ENCODE measurements at places on chromosomes 16 and 17.

DNA sequence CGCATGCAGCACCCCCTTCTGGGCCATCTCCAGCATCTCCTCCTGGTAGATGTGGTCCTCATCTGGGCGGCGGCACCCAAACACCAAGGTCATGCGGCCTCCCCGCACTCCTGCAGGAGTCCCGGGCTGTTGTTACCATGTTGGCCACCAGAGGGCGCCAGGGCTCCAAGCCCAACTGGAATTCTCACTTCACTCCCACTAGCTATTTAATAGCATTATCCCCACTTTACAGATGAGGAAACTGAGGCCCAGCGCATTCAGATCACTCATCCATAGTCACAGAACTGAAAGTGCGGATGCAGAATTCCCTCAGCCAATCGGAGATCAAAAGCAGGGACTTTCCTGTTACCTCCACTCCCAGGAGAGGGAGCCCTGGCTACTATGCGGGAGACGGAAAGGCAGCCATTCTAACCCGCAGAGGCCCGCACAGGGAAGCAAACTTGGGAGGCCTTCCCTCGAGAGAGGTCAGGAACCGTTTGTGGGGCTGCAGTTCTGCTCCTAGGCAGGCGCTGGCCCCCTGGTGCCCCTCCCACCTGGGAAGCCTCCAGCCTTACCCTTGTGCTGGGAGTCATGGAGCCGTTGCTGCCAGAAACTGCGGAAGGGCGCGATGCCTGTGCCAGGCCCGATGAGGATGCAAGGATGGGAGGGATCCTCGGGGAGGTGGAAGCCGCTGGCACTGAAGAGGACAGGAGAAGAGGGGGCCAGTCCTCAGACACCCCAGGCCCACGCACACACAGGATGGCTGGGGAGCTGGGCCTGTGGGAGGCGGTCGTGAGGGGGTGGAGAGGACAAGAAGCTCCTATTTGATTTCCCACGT, 40.1 kb downstream of the NOS2 start:
- DNase-seq, result peak; percentile 37

- DNase-seq, result no peak
Observed at GRCh38 chr17:75758131-75758905, 6.7 kb downstream of the GALK1 start.

DNA sequence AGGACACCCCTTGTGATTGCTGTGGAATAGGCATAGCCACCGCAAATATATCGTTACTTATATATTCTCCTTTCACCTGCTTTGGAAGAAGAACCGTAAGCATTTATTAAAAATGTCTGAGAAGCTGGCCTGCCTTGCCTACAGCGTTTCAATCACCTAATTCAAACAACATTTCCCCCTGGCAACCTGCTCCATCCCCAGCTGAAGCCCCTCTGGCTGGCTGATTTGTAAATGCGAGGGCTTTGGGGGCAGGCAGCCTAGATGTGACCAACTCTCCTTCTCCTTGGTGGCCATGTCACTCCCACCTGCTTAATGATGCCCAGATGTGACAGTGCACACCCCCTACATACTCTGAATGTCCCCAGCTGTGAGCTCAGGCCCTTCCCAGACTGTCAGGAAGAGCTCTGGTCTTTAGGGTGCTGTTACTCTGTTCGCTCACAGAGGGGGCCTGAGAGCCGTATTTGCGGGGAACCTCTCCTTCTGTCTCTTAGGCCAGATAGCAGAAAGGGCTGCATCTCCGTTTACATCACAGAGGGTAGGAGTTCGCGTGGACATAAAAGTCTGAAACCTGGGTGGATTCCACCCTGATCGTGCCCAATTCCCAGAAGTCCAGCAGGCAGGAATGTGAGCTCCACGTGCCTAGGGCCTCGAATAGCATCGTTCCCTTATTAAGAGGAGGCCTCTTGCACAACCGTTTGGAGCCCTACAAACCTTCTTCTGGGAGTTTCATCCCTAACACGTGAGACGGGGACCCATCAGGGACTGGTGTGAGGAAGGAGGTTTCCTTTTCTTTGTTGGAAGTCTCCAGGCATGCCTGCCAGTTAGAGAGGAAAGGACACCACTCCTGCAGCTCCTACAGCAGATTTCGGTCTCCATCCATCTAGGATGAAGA, 2.4 kb upstream of the SDK2 start:
- DNase-seq, result no peak

GRCh38 chr17:881778-882177, 97.8 kb downstream of the NXN start:
- no peak for DNase-seq

GRCh38 chr17:6548034-6548433, 8.3 kb downstream of the PITPNM3 start:
- no peak for DNase-seq

DNA sequence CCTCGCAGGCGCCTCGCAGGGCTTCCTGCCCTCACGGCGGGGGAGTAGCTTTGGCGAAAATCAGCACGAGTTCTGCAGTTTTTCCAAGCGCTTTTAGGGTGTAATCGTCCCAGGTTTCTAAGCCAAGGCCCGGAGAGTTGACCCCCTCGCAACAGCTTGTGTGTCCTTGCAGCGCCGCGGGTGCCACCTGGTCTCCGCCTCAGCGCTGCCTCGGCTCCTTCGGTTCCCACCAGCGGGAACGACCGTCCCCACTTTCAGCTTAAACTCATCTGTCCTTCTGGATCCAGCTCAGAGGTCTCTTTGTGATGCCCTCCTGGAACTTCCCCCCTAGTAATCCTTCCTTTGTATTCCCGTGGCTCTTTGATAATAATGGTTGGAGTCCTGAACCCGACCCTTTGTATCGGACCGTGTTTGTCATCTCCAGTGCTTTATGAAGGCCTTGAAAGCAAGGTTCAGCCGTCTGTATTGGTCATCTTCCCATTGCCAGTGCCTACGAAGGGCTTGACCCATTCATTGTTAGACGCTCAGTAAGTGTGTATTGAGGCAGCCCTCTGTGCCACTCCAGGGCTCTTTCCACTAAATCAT, 858 bp upstream of the SMARCE1 start:
- no peak for DNase-seq

DNA sequence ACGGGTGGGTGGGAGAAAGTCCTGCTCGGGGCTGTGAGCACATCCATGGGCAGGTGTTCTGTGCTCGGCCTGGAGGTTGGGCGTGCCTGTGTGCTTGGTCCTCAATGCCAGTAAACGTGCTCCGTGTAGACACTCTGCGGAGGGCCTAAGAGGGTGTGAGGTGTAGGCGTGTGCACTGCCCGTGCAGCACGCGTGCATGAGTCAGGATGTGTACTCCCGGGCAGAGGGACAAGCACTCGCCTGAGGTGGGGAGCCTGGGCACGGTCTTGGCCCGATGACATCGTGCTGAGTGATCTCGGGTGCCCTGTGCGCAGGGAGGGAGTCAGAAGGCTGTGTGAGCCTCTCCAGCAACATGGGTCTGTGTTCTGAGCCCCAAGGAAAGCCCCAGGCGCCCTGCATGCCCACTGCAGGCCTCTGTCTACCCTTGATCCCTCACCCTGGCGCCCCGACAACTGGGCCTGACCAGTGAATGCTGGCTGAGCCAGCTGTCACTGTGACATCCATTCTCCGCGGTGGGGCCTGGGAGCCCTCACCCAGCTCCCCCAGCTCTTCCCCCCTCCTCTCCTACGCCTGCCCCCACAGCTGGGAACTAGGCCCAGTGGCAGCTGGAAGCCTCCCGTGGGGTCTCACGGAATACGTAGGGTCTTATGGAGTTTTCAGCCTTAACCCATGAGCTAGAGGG, 23.5 kb upstream of the NXPH3 start:
- no peak for DNase-seq

GRCh38 chr16:10587622-10588021, 7.2 kb upstream of the EMP2 start:
- DNase-seq, result no peak

DNA sequence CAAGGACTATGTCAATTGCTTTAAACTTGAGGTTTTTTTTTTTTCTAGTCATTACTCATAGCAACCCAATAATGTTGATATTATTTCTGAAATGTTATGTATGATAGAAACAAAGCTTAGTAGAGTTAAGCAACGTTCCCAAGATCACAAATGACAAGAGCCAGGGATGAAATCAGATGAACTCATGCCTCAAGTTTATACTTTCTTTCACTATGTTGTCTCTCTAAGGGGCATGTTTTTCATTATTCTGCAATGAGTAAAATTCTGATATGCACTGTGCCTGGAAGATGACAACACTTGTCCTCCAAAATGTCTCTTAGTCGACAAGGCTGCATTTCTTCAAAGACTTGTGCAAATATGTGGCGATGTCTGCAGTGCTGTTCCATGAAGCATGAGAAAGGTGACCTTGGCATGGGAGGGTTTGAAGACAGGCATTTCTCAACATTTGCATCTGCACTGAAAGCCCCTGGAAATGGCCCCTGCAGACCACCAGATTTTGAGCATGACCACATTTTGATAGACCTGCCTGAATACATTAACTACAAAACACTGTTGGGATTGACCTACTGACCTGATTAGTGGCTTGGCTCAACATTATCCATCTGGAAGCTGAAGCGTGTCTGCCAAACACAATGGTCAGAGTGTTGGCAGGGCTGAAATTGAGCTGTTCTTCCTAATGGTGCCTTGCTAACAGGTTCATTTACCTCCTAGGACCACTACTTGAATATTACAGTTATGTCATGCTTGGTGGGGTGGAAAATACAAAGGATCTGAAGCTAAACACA, 1027.5 kb downstream of the CDH11 start:
- no peak for DNase-seq

DNA sequence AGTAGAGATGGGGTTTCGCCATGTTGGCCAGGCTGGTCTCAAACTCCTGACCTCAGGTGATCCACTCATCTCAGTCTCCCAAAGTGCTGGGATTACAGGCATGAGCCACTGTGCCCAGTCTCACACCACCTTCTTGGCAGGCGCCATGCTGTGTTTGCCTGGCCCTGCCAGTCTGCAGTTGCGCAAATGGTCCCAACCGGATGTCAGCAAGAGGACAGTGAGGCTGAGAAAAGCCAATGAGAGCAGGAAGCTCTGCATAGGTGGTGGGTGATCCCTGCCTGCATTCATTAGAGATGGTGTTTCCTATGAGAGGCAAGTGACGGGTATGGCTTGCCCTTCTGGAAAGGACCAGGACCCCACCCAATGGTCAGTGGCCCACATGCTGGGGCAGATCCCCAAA, 59.3 kb downstream of the PECAM1 start:
- DNase-seq, result peak; percentile 24

GRCh38 chr16:82323171-82323570, 153.1 kb upstream of the MPHOSPH6 start:
- no peak for DNase-seq

DNA sequence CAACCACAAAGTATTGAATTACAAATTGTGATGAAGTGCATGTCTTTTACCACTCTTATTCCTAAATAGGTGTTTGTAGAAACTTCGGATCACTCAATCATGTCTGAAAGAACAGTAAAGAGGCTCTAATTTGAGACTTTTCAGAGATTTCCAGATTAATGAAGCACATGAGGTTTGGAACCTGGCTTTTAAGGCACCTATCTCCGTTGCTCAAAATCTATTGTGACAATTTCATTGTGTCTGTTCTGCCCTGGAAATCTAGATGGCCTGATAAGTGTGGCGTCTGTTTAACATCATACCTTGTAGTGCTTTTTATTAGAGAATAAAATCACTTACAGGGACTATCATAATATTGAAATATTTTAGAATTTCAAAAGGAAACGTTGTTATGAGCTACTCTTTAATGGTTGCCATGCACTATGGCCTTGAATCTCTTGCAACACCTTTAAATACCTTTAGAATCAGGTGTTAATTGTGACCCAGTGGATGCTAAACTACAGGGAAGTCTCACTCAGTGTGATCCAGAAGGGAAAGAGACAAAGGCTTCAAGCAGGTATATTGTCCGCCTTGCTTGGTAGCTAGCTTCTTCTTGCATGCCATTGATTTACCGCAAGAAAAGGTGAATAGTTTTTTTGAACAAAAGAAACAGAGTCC, 210.3 kb downstream of the CNTNAP4 start:
- no peak for DNase-seq

DNA sequence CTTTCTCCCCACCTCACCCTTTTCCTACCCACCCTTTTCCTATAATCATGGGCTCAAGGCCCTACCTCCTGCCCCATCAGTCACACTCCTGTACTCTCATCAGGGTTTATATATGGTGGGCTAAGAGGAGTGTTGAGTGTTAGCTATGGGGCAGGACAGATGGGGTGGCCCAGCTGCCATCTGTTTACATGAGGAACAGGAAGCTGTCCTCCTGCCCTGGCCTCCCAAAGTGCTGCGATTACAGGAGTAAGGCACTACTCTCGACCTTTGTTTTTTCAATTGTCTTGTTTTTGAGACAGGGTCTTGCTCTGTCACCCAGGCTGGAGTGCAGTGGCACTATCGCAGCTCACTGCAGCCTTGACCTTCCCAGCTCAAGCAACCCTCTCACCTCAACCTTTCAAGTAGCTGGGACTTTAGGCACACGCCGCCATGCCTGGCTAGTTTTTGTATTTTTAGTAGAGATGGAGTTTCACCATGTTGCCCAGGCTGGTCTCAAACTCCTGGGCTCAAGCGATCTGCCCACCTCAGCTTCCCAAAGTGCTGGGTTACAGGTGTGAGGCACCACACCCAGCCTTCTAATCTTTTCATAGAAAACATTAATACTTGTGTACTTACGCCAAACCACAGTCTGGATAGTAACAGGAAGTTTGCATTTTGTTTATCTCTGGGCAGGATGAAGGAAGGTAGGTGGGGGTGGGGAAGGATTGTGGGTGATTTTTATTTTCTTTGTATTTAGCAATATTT, 1.6 kb downstream of the TRADD start:
- DNase-seq, result peak; percentile 52

DNA sequence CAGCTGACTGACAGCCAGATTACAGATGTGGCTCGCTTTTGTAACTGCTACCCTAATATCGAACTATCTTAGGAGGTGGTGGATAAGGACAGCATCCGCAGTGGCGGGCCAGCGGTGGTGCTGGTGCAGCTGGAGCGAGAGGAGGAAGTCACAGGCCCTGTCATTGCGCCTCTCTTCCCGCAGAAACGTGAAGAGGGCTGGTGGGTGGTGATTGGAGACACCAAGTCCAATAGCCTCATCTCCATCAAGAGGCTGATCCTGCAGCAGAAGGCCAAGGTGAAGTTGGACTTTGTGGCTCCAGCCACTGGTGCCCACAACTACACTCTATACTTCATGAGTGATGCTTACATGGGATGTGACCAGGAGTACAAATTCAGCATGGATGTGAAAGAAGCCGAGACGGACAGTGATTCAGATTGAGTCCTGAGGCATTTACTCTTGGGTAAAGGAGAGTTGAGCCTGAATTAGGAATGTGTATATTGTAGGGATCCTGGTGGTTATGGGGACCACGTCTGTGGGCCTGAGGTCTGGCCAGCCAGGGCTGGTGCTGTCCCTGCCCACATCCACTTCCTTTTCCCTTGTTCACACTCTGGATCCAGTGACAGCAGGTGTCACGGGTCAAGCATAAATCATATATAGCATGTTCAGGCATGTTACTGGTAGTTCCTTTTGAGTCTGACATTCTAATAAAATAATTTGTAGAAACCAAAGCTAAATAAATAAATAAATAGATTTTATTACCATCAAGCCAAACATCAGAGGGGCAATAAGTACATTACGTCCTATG, 89.0 kb upstream of the SMURF2 start:
- no peak for DNase-seq

GRCh38 chr17:975371-975915, 4.1 kb downstream of the NXN start:
- DNase-seq, result no peak

Data from CD4-positive, alpha-beta T cell treated with Interleukin-15 for 1 hour (primary cell).